ENCODE measurements at places on chromosomes 7 and 10.
A peak's percentile ranks its signal among the peaks of the same experiment; 100 is the strongest.

DNA sequence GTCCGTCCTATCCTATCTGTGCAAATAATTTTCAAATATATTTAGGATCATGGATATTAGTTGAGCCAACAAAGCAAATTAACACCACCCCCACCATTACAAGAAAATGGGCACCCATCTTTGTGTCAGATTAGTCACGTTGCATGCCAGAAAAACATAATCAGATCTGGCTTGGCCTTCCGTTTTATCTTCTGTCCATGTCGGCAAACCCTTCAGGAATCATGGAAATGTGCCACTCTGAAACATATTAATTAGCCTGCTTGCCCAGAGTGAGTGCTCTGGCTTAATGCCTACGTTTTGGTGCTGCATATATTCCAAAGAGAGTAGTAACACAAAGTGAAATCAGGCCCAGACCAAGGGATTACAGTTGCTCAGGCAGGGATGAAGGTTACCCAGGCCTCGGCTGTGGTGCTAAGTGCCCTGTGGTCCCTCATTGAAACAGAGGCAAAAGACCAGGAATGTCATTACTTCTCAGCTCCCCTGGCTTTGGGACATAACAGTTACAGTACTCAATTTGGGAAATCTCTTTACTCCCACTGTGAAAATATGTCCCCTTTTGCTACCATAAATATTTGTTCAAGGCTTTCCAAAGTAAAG, 154.0 kb upstream of the LSM8 start:
- DNase-seq = peak; percentile 61

GRCh38 chr10:5959581-5960069, 17.7 kb downstream of the IL15RA start:
- DNase-seq = no peak

DNA sequence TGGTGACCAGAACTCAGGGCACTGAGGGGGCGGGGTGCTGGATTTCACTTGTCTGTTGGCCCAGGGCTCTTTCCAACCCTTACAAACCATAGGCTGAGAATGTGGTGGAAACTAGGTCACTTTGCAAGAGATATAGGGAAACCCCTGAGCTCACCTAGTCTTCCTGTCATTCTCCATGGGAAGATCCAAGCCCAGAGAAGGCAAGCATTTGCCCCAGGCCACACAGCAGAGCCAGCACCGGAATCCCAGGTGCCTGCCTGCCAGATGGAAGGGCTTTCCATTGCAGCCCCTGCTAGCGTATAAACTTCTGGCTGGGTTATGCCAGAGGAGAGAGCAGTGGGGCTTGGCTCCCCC, 427 bp downstream of the PYROXD2 start:
- DNase-seq = no peak

- DNase-seq = no peak
Observed at GRCh38 chr10:35639728-35640401, 2.2 kb downstream of the FZD8 start.

- no peak for DNase-seq
Observed at GRCh38 chr10:968546-969199, 19.6 kb upstream of the GTPBP4 start.

DNA sequence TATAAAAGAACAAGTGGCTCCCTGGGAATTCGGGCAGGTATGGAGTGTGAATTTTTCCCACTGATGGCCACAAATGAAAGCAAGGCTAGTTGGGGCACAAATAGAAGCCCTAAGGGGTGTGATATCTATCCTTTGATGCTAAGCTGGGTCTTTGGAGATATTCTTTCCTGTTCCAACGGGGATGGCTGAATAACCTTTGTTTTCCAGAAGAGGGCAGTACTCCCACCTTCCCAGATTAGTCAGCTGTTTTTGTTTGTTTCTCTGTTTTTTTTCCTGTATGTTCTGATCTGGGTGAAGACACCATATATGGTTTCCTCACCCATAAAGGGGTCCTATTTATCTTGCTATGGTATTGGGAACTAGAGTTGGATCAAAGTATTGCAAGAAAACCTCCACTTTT, 947.7 kb upstream of the SORCS1 start:
- no peak for DNase-seq

GRCh38 chr7:137531671-137532070, 188.1 kb upstream of the PTN start:
- no peak for DNase-seq

DNA sequence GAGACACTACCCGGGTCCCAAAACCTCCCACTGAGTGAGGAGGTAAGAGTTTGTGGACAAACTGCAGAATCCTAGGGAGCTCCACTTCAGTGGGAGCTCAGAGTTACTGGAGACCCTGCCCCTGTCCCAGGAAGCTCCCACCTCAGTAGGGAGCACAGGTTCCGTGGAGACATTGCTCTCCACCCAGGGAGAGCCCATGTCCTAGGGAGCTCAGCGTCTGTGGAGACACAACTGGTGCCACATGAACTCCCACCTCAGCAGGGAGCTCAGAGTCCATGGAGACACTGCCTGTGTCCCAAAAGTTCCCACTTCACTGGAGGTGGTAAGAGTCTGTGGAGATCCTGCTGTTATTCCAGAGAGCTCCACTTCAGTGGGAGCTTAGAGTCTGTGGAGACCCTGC, 6.3 kb downstream of the MYO1G start:
- no peak for DNase-seq

DNA sequence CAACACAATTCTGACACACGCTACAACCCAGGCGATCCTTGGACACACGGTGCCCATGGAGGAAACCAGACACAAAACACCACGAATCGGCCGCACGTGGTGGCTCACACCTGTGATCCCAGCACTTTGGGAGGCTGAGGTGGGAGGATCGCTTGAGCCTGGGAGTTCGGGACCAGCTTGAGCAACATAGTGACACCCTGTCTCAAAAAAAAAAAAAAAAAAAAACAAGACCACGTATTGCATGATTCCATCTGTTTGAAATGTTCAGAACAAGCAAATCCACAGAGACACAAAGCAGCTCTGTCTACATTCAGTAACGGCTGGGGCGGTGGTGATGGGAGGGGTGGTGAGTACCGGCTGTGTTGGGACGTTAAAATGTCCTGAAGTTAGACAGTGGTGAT, 25.2 kb downstream of the ADAP1 start:
- DNase-seq = no peak

DNA sequence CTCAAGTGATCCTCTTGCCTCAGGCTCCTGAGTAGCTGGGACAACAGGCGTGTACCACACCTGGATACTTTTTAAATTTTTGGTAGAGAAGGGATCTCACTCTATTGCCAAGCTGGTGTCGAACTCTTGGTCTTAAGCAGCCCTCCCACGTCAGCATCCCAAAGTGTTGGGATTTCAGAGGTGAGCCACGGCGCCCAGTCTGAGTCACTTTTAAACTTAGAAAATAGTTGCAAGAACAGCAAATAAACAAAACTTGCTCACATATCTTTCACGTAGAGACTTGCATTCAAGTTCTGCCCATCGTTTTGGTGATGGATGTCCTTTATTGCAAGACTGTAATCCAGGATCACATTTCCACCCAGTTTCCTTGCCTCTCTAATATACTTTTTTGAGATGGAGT, 16.6 kb downstream of the GTF2I start:
- no peak for DNase-seq

DNA sequence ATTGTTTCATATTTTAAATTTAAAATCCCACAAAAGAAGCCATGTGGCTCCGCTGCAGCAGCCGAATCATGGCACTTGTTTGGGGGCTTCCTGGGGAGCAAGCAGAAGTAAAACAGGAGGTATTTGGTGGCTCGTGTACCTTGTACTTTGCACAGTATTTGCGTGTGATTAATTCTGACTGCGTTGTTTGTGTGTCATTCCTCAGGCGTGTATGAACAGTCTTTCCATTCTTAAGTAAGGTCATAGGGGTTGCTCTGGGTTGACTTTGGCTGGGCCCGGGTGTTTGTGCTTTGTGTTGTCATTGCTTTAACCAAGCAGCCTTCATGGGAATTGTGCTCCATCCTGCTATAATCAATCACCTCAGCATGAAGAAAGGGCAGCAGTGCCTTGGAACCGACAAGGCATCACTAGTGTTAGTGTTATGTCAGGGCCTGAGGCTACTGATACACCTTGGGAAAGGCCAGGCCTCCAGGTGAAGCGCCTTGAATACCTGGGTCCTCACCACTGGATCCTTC, 182.4 kb downstream of the ARHGAP21 start:
- no peak for DNase-seq

DNA sequence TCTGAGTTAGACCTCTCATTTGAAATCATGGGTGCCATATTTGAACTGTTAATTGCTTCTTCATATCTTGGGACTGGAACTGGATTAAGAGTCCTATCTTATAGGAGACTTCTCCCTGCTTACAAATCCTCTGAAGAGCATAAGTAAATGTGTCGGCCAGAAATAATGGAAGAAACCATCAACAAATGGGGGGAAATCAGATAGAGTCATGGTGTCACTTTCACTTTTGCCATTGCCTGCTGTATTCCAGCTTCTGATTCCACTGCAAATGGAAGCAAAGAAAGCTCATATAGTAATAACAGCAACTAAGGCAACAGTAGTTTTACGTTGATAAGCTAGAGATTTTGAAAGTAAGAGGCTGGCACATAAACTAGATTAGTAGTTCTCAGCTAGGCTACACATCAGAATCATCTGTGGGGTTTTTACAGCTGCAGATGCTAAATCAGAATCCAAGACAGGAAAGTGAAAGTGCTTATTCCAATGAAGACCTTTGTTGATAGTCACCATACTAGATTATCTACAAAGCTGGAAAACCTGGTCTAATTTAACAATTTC, 12.3 kb upstream of the CRPPA start:
- no peak for DNase-seq

GRCh38 chr10:787933-788651, 98.6 kb upstream of the DIP2C start:
- DNase-seq = no peak

DNA sequence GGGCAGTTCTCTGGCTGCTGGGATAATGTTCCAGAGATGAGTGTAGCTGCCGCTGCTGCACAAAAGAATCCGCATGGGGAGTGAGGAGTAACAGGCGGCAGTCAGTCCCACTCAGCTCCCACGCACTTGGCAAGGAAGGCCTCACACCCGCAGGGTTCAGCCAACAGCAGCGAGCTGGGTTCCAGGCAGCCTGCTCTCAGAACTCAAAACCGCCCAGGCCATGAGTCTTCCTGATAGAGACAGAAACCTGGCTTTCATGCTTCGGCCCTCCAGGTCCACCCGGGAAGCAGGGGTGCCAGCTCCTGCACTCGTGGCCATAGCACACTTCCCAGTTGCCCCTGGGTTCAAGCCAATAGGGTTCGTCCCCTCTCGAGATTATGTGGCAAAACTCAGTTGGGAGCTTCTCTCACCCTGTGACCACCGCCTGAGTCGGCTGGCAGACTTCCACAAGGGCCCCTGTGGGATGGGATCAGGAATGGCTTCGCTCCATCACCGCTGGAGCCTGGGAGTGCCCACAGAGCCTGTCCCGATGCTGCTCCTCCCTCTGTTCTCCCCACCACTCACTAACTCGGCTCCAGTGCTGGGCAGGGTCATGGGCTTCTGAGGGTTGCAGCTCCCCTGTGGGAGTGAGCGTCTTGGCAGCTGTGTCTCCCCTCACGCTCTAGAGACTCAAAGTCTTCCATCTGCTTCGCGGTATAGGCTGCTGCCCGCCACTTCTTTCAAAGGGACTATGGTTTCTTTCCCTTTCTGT, 20.6 kb downstream of the CLRN3 start:
- no peak for DNase-seq

DNA sequence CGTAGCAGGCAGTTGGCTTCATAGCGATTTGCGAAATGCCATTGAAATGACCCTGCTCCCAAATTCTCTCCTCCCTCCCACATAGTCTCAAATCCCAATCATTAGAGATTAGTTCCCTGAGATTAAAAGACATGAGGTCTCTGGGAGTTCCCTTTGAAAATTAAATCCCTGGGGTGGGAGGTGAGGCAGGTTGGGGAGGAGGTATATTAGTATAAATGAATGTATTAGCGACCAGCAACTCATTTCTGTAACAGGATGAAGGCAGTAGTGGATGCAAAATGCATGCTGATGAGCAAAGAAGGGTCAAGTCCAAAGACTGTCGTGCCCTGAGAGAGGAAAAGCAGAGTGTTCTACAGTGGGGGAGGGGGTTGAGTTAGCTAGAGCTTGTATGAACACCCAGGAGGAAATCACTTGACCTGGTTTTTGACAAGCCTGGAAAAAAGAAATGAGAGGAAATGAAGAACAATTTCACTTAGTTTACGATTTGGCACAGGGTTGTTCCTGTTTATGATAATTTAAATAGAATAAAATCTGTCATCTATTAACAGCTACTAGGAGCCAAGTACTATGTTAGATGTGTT, 79.6 kb upstream of the MTPN start:
- no peak for DNase-seq

DNA sequence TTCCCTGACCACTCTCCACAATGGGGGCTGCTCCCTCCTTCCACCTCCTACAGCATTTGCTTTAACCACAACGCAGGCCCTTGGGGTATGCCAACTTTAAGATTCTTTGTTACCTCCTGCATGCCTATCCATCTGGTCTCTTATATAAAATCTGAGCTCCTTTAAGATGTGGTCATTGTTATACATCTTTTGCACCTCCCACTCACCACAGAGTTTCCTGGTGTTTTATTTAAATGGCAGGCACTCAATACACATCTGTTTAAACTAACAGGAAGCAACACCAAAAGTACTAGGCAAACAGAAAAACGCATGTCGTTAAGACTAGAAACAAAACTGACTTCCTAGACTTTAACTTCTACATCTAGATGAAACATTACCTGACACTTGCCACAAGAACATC, 36.3 kb downstream of the SLC25A13 start:
- no peak for DNase-seq

DNA sequence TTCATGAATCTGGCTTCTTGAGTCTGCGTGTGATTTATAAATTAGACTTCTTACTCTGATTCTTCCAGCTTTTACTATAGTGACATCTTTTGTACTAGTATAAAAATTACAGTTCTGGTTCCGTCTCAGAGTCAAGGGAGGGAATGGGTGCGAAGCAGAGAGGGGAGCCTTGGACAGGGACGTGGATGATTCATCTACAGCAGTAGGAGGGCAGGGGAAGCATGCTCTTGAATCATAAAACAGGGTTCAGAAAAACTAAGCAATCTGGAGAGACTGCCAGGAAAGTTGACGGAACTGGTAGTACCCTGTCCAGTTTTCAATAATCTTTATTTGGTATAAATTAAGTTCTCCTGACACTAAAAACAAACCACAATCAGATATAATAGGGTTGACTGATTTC, 58.1 kb downstream of the ITGA8 start:
- no peak for DNase-seq

- DNase-seq = no peak
Observed at GRCh38 chr10:126646110-126646509, 24.4 kb downstream of the C10orf90 start.

GRCh38 chr7:110448918-110449317, 642.0 kb upstream of the LRRN3 start:
- DNase-seq = no peak

Data from NCI-H1092 (cell line).